Activated B cell treated with CpG ODN at 0.5 μM for 24 hours (primary cell): ENCODE measurements at places on chromosomes 1 and 21.
A peak's percentile ranks its signal among the peaks of the same experiment; 100 is the strongest.

GRCh38 chr1:116553386-116554115, 17.3 kb downstream of the CD58 start:
- DNase-seq, result no peak

DNA sequence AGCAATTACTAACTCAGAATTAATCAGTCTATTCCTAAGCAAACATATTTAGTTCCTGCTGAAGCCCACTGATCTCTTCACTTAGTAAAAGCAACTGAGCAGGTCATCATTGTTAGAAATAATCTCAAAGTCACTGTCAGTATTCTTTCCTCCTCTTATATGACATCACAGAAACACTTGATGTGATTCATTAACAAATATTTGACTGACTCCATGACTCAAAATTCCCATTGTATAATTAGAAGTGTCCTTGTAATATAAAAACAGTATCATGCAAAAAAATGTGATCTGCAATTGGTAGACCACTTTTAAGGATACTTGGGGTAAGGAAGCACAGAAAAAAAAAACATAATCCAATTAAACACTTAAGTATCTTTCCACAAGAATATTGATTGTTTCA, 194.4 kb downstream of the DPYD start:
- no peak for DNase-seq

GRCh38 chr1:221687836-221688487, 53.9 kb downstream of the DUSP10 start:
- DNase-seq, result no peak

- DNase-seq, result no peak
These were observed 3.3 kb upstream of the FCRL6 start for GRCh38 chr1:159798893-159799292.

DNA sequence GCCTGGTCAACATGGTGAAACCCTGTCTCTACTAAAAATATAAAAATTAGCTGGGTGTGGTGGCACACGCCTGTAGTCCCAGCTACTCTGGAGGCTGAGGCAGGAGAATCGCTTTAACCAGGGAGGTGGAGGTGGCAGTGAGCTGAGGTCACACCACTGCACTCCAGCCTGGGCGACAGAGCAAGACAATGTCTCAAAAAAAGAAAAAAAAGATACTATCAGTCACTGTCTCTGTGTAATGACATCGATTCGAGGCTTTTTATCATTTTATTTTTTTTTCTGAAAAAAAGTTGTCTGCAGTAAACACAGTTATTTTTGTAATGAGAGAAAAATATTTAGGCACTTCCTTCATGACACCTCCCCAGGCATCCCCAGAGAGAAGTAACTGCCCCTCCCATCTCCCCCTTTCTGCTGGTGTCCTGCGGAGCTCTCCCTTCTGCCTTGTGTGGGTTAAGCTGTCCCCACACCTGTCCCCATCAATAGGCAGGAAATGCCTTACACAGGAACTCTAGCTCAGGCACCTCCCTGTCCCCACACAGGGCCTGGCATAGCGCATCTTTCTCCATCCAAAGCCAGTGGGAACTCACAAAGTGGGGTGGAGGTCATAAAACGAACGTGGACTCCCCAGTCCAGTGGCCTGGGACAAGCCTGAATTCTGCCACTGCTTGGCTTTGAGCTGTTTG, 132.0 kb downstream of the SYF2 start:
- no peak for DNase-seq

DNA sequence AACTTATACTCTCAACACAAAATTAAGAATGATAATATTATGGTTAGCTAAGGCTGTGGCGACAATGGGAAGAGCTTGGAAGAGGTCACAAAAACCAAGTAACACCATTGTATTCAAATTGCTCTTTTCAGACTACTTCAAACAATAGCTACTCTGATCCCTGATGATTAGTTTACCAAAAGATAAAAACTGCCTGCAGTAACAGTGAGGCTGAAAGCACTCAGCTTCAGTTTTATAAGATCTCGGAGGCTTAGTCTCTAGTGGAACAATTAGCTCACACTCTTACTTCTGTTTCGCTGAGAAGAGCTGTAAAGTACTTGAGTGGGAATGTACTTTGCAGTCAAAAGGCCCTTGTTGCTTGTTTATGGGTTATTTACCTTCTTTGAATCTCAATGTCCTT, 278.5 kb downstream of the LRRC7 start:
- no peak for DNase-seq

DNA sequence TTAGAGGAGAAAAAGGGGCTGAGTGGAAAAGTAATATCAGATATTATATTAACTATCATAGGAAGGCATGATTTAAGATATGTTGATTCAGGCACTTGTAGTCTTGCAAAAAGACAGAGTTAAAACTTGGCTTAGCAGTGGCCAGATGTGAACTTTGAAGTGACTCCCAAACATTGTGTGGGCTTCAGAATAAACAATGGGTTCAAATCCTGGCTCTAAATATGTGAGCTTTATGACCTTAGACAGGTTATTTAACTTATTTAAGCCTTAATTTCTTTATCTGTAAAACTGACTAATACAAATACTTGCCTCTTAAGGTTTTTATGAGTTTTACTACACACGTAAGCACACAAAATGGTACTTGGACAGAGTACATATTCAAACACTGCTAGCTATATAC, 85.9 kb downstream of the TNFSF18 start:
- DNase-seq, result no peak

GRCh38 chr1:28160782-28161266, 15.7 kb downstream of the PTAFR start:
- no peak for DNase-seq

GRCh38 chr1:64498325-64498724, 28.4 kb downstream of the CACHD1 start:
- DNase-seq, result no peak

- DNase-seq, result no peak
These were observed 2.7 kb downstream of the RORC start for GRCh38 chr1:151828921-151829320.

GRCh38 chr1:40132383-40133311, 28.5 kb upstream of the RLF start:
- no peak for DNase-seq

DNA sequence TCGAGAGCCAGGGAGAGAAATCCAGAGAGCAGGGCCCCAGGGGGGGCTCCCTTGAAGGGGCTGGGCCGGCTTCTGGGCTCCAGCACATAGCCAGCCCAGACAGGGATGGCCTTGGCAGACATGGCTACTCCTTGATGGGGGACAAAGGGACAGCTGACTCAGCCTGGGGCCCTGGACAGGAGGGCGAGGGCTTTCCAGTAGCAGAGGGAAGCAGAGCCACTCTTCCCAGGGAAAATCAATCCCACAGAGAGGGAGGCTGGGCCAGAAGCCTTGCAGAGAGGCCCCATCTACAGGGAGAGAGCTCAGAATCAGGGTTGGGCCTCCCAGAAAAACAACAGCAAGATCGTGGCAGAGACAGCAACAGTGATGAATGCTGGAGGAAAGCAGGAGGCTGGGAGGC, 15.6 kb downstream of the IGFN1 start:
- DNase-seq, result no peak

- no peak for DNase-seq
These were observed 13.3 kb upstream of the PCBP3 start for GRCh38 chr21:45630066-45630694.

- no peak for DNase-seq
These were observed 337.5 kb upstream of the LRRC7 start for GRCh38 chr1:69230208-69230607.

DNA sequence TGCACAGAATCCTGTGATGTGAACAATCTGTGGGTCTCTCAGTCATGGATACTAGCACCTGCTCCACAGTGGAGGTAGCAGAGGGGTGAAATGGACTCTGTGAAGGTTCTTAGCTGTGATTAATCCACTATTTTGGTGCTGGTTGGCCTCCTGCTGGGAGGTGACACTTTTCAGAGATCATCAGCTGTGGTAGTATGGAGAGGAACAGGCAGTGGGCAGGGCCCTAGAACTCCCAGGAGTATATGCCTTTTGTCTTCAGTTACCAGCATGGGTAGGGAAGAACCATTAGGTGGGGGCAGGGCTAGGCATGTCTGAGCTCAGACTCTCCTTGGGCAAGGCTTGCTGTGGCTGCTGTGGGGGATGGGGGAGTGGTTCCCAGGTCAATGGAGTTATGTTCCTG, 54.0 kb upstream of the KCNJ15 start:
- no peak for DNase-seq

DNA sequence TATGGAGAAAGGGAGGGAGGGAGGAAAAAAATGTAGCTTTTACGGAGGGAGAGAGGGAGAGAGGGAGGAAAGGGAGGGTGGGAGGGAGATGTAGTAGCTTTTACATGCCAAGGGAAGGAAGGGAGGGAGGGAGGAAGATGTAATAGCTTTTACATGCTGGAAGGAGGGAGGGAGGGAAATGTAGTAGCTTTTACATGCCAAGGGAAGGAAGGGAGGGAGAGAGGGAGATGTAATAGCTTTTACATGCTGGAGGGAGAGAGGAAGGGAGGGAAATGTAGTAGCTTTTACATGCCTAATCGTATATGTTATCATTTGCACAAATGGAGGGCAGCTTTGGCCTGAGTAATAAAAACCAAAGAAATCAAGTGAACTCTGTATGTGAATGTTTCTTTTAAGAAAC, 35.6 kb downstream of the EEIG2 start:
- no peak for DNase-seq

- no peak for DNase-seq
These were observed 32.6 kb downstream of the GRIK3 start for GRCh38 chr1:37001703-37002102.

DNA sequence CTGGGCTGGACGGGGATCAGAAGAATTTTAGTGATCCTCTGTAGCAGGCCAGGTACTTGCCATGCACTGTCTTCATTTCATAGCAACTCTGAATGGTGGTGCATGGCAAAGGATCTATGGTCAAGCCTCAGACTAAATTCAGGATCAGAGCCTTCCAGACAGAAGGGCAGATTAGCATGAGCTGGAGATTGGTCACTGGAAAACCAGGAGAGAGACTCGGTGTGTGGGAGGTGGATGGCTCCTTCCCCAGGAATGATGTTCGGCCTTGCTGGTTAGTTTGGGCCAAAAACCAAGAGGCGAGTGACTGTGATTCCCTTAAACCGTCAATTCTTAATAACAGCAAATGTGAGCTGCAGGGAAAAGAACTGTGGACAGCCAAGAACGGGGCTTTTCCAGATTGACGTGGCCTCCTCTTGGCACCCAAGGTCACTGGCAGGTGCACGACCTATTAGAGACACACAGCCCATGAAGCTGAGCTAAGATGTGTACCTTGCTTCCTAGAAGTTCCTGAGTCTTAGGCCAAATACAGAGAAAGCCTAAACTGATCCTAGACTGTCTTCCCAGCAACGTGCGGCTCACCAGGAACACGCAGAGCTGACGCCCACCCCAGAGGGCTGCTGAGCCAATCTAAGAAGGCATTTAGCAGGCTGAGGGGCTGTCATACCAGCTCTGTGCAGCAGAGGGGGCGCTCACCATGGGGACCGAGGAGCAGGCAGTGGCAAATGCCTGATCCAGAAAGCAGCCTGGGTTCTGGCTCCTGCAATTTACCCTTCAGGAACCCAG, 18.5 kb downstream of the ALDH4A1 start:
- DNase-seq, result peak; percentile 63

- DNase-seq, result no peak
These were observed 7.7 kb upstream of the BCL2L15 start for GRCh38 chr1:113895098-113895497.

- DNase-seq, result no peak
These were observed 2.3 kb downstream of the KLHDC8A start for GRCh38 chr1:205354259-205355074.

GRCh38 chr1:235918465-235918864, 51.8 kb upstream of the LYST start:
- no peak for DNase-seq

DNA sequence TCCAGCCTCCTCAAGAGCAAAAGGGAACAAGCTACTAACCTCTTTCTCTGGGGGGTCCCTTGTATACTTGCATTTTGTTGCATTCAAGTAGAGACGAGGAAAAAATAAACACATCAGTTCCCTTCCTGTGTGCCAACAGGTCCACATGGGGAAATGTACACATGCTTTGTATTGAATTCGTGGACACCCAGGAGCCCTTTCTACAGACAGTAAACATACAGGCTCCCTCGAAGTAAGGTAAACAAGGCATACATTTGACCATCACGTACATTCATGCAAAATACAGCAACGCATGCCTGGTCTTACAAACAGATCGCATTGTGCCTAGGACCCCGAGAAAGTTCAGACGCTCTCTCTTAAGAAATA, 1.1 kb downstream of the KCND3 start:
- DNase-seq, result no peak

DNA sequence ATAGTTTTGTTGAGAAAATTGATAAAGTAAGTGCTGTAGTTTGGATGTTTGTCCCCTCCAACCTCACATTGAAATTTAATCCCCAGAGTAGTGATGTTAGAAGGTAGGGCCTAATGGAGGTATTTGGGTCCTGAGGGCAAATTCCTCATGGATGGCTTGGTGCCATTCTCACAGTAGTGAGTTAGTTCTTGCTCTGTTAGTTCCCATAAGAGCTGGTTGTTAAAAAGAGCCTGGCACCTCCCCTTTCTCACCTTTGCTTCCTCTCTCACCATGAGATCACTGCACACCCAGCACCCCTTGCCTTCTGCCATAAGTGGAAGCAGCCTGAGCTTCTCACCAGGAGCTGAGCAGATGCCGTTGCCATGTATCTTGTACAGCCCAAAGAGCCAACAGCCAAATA, 354.8 kb upstream of the NFIA start:
- no peak for DNase-seq
